A549 (cell line): ENCODE measurements at places on chromosomes 6 and 20. TPM values are rescaled to one million over a fixed set of nuclear protein-coding genes. Genes with fewer than 3 reads are reported as not detected.

The LRRN4 gene
- polyA plus RNA-seq: 0.04 TPM in 2 of 3 replicates, not detected in the other

The PDE10A gene
- polyA plus RNA-seq: 44.9 to 46.3 TPM (median 45.9 TPM) in 3 replicates

The PAK5 gene
- polyA plus RNA-seq: not detected in 3 replicates

The TNNC2 gene
- polyA plus RNA-seq: 0.17 to 0.22 TPM in 2 of 3 replicates, not detected in the other

The ALDH8A1 gene
- polyA plus RNA-seq: 0.18 to 0.38 TPM (median 0.29 TPM) in 3 replicates

The C4B gene
- 1.0 to 1.3 TPM (median 1.3 TPM) in 3 replicates for polyA plus RNA-seq

The ELOVL2 gene
- polyA plus RNA-seq: 10.6 to 12.4 TPM (median 11.4 TPM) in 3 replicates

The SLC44A4 gene
- not detected in 3 replicates for polyA plus RNA-seq

The VGLL2 gene
- polyA plus RNA-seq: not detected in 3 replicates

The BNIP5 gene
- not detected in 3 replicates for polyA plus RNA-seq

The TEAD3 gene
- polyA plus RNA-seq: 3.0 to 4.5 TPM (median 4.2 TPM) in 3 replicates

The SLC12A5 gene
- 10.8 to 11.7 TPM (median 11.5 TPM) in 3 replicates for polyA plus RNA-seq

The MCCD1 gene
- polyA plus RNA-seq: not detected in 3 replicates

The FAM162B gene
- polyA plus RNA-seq: not detected in 3 replicates

The RAET1L gene
- polyA plus RNA-seq: 0.18 to 0.22 TPM in 2 of 3 replicates, not detected in the other

The BPIFB4 gene
- polyA plus RNA-seq: not detected in 3 replicates

The YIPF3 gene
- polyA plus RNA-seq: 51.6 to 72.0 TPM (median 63.4 TPM) in 3 replicates

The PGC gene
- not detected in 3 replicates for polyA plus RNA-seq

The KHDRBS2 gene
- polyA plus RNA-seq: not detected in 3 replicates

The EYS gene
- polyA plus RNA-seq: 0.03 to 0.05 TPM in 2 of 3 replicates, not detected in the other

The TAGAP gene
- polyA plus RNA-seq: not detected in 3 replicates

The LKAAEAR1 gene
- 0.49 to 0.60 TPM (median 0.56 TPM) in 3 replicates for polyA plus RNA-seq

The MTHFD1L gene
- polyA plus RNA-seq: 27.2 to 32.0 TPM (median 30.8 TPM) in 3 replicates

The UTRN gene
- 10.6 to 11.3 TPM (median 11.2 TPM) in 3 replicates for polyA plus RNA-seq

The GINS1 gene
- polyA plus RNA-seq: 30.7 to 34.2 TPM (median 33.6 TPM) in 3 replicates

The ZBTB2 gene
- 10.8 to 12.0 TPM (median 11.4 TPM) in 3 replicates for polyA plus RNA-seq

The ADGRG6 gene
- 53.9 to 61.1 TPM (median 55.4 TPM) in 3 replicates for polyA plus RNA-seq

The RIMS1 gene
- polyA plus RNA-seq: not detected in 3 replicates

The SLC39A7 gene
- 104 to 125 TPM (median 122 TPM) in 3 replicates for polyA plus RNA-seq

The TFAP2D gene
- not detected in 3 replicates for polyA plus RNA-seq

The DEFB129 gene
- not detected in 3 replicates for polyA plus RNA-seq

The KCNQ5 gene
- 1.3 to 1.5 TPM (median 1.4 TPM) in 3 replicates for polyA plus RNA-seq

The FAM209B gene
- 0.20 to 0.70 TPM (median 0.46 TPM) in 3 replicates for polyA plus RNA-seq

The RANBP9 gene
- polyA plus RNA-seq: 13.7 to 15.2 TPM (median 14.3 TPM) in 3 replicates
